LHCN-M2 (cell line): ENCODE measurements at places on chromosomes 7 and 10. TPM values are rescaled to one million over a fixed set of nuclear protein-coding genes. Genes with fewer than 3 reads are reported as not detected.

DNA sequence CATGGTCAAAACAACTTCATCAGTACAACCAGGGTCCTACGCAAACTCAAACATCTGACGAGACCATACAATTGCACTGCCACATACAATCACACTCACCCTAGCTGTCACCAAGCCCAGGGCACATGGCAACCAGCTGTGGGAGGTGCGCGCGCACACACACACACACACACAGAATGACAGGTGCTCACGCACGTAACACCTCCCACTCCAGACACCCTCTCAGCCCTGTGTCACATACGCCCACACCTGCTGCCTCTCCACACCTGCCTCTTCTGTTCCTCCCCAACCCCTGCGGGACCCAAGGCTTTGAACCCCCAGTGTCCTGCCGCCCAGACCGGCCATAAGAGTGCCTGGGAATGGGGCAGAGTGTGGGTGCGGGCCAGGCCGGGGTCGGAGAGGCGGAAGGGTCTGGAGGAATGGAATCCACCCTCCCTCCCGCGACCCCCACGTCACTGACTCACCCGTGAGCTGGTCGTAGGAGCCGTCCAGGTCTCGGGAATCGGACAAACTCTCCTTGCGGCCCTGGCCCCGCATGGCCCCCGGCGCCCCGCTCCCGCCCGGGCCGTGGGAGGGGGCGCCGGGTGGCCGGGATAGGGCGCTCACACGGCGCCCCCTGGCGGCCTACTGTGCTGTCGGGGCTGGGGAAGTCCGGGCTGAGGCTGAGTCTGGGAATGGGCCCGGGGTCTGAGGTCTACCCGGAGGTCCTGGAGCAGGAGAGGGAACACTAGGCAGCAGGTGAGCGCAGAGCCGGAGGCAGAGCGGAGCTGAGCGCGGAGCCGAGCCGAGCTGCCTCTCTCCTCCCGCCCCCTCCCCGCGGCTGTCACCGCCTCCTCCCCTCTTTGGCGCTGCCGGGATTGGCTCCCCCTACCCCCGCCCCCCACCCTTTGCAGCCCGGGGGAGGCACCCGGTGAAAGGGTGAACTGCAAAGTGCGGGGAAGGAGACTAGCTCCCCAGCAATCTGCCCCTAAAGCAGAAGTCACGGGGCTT lies at the start of gene KCNIP2:
KCNIP2 (minus strand) TSS at position 769 of the 990 bp plus-strand sequence; CDS start at position 537, 232 bp downstream.
- no peak for DNase-seq

DNA sequence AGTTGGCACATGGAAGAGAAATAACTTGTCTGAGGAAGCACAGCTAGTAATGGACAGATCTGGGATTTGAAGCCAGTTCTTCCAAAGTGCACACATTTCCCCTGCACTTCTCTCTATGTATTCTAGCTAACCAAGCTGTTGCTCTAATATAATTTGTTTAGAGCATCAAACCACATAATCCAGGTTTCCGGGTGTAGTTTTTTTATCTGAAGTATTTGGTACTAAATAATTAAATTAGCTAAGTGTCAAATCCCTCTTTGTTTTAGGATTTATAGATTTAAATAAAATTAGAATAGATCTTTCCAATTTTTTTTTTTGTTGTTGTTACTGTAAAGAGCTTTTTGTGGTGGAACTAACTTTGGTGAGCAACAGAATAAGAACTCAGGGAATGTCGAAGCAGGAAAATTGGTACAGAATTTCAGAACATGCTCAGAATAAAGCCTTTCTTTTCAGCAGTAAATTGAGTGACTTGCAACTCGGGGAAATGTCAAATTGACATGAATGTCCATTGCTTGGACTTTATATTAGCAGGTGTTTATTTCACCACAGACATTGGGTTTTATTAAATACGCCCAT lies 33.7 kb downstream of the CAMK1D start:
- DNase-seq = no peak

DNA sequence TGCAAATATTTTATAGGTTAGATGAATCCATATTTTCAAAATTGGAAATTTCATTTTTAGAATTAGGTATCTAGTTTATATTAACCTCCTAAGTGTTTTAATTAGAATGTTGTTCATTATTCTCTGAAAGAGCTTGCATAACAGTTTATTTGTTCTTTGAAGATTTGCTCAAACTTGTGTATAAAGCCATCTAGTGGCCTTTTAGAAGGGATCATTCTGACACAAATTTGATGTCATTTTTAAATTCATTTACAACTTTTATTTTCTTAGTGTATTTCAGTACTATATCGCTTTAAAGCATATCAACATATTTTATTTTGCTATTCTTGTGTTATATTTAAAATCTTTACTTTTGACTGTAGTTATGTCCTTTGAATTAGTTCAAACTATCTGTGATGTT lies 527.0 kb upstream of the NRG3 start:
- no peak for DNase-seq

- DNase-seq = no peak
Measured at GRCh38 chr10:12156367-12157123, 27.1 kb downstream of the SEC61A2 start.

GRCh38 chr7:44618753-44619152 lies 12.3 kb downstream of the OGDH start:
- DNase-seq = no peak

DNA sequence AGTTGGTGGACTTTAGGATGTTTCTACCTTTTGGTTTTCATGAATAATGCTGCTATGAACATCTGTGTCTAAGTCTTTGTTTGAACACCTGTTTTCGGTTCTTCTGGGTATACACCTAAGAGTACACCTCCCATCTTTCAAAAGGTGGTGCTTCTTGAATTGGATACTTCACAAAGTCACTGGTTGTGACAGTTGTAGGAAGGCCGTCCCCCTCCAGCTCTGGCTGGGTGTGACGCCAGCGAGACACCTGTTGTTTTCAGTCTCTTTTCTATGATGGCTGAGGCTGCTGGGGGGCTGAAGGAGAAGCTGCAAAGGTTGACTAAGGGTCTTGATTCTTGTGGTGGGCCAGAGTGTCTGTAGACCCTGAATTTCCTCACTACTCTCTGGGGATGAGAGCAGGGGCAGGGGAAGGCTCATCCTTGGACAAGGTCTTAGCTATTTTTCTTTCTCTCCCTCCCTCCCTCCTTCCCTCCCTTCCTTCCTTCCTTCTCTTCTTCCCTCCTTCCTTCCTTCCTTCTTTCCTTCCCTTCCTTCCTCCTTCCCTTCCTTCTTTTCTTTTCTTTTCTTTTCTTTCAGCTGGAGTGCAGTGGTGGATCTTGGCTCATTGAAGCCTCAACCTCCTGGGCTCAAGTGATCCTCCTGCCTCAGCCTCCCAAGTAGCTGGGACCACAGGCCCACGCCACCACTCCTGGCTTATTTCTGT lies 5.6 kb downstream of the NEURL1 start:
- DNase-seq = no peak

- DNase-seq = no peak
Measured at GRCh38 chr10:110803239-110803749, 68.4 kb upstream of the PDCD4 start.

Gene LDB3
- 0.06 TPM in 1 of 2 replicates, not detected in the other for total RNA-seq
